SHP77 treated with DMSO at 0.1 percent for 48 hours (cell line): ENCODE measurements at places on chromosomes 3 and 15.

- no peak for DNase-seq
These were observed 423.0 kb upstream of the TPM1 start for GRCh38 chr15:62619526-62619925.

GRCh38 chr3:196979545-196979944, 10.9 kb upstream of the PIGZ start:
- DNase-seq: no peak

GRCh38 chr15:28887339-28888174, 1.8 kb downstream of the APBA2 start:
- no peak for DNase-seq

DNA sequence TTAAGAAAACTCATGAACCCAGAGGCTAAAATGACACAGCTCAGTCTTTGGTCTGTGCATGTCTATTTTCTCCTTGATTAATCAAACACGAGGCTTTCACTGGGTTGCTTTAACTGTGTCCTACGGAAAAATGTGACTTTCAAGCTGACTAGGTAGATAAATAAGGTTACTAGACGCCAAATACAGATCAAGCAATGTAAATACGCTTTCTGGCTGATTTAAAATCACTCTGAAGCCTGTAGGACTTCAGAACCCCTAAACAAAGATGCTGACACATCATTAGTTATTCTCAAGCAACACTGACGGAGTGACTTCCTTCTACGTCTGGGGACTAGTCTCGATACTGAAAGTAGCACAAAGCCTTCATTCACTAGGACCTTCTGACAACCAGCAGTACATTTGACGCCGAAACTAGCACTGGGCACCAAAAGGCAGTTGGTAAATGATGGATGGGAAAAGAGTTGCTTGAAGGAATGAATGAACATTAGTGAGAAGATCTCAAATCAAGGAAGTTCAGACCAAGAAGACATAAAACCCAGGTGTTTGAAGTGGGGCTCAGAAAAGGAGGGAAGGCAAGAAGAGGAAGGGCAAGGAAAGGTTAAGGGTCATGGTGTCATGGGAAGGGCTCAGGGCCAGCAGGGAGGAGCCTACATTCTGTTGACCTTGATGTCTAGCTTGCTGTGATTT, 67.1 kb upstream of the CDV3 start:
- no peak for DNase-seq

GRCh38 chr3:50157827-50158529, 2.9 kb downstream of the SEMA3F start:
- DNase-seq: no peak

GRCh38 chr3:28994161-28994905, 286.5 kb upstream of the RBMS3 start:
- DNase-seq: no peak

DNA sequence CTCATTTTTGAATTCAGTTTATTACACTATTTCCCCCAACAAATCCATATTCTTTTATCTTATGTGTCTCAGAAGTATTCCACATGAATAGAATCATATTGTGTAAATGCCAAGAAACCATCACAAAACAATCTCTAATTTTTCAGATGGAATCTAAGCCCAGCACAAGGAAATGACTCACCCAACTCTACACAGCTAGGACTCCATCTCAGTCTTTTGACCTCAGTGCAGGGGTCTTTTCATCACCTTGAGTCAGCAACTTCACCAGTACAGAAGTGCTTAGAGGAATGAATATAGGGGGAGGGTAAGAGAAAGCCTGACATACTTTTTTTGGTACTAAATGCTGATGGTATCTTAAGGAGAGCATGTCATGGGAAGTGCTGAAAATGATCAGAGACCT, 169.3 kb upstream of the LRRN1 start:
- no peak for DNase-seq

- DNase-seq: peak; percentile 12
These were observed 13.1 kb upstream of the PLA2G4D start for GRCh38 chr15:42107473-42107872.

DNA sequence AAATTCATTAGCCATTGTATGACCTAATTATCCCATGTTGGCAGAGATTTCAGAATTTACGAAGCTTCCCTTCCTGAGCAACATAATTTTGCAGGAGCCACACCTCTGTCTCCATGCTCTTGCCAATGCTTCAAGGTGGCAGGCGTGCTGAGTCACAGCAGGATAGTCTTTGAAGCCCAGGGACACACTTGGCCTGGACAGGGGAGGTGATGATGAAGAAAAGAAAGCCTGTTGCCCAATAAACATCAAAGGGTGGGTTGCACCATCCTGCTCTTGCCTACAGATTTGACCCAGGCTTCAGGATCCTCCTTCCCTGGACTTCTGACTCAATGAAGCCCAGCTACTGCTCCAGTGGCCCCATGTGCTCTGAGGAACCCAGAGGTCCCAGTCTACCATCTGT, 117.1 kb downstream of the MINAR1 start:
- no peak for DNase-seq
